G401 (cell line): ENCODE measurements at places on chromosomes 13 and 19. TPM values are rescaled to one million over a fixed set of nuclear protein-coding genes. Genes with fewer than 3 reads are reported as not detected.

MUC16 gene
- not detected in 2 replicates for total RNA-seq

OR10H5 gene
- total RNA-seq = not detected in 2 replicates

SHD gene
- total RNA-seq = 0.37 TPM in 1 of 2 replicates, not detected in the other

DNA sequence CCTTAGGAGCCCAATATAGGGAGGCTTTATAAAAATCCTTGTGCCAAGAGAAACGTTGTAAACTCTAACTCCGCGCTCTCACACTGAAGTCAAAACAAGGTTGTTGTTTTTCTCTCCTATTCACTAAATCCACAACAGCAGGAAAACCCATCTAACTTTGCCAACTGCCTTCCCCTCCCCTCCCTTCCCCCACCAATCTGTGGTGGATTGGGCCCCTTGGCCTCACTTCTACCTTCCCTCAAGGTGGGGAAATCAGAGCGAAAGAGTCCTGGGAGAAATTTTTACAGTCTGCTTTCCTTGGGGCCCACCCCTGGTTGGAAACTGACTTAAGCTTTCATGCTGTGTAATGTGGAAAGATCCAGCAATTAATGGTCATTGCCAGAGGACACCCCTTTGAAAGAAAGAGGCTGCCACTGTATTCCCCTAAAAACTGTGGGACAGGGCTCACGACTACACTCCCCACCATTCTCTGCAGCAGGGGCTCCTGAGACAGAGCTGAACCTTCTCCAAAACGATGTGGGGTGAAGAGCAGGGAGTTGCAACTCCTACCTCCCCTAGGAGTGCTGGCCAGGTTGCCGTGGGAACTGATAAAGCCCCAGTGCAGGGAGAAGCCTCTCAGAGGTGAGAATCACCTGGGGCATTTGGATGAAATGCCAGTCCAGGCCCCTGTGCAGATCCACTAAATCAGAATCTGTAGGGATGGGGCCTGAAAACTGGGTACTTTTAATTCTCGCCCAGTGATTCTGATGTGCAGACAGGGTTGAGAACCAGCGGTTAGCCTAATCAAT, 1.1 kb downstream of the DHRS12 start:
- DNase-seq = peak; percentile 49

- DNase-seq = peak; percentile 84
Observed at GRCh38 chr13:29496241-29496712, 99.2 kb downstream of the SLC7A1 start.

- no peak for DNase-seq
Observed at GRCh38 chr19:51980116-51980736, 6.4 kb downstream of the ZNF350 start.

GRCh38 chr13:40517486-40518480, 148.7 kb downstream of the FOXO1 start:
- DNase-seq = no peak

- no peak for DNase-seq
Observed at GRCh38 chr19:31500946-31501345, 151.7 kb upstream of the TSHZ3 start.
